ENCODE measurements at places on chromosomes 7 and 10.

DNA sequence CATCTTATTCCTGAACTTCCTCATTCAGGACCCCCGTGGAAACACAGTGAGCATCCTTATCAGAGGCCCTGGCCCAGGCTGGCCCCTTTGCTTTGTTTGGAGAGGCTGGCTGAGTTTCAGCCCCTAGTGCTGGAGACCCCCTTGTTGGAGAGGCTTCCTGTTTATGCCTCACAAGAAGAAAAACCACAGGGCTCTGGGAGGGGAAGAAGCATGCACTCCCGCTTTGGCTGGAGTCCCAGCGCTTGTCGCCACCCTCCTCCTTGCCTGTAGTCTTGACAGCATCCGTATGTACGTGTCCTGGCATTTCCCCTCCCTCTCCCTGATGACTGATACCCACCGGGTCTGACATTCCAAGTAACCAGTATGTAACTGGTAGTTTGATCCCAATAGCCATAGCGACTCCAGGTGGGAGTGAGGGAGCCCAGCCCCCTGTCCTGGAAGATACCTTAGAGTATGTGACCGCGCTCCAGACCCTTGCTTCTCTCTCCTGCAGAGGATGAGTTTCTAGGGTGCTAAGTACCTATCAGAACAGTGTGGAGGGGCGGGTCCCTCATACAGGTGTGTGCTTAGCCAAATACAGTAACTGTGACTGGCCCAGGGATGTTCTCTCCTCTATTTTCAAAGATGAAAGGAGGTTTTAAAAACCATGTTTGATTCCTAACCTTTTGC lies 6.9 kb upstream of the ATP6V0E2 start:
- DNase-seq: no peak

- DNase-seq: no peak
These were observed 377.6 kb upstream of the MYO3A start for GRCh38 chr10:25556457-25556856.

- DNase-seq: no peak
These were observed 130.9 kb upstream of the PRR15 start for GRCh38 chr7:29432721-29433120.

DNA sequence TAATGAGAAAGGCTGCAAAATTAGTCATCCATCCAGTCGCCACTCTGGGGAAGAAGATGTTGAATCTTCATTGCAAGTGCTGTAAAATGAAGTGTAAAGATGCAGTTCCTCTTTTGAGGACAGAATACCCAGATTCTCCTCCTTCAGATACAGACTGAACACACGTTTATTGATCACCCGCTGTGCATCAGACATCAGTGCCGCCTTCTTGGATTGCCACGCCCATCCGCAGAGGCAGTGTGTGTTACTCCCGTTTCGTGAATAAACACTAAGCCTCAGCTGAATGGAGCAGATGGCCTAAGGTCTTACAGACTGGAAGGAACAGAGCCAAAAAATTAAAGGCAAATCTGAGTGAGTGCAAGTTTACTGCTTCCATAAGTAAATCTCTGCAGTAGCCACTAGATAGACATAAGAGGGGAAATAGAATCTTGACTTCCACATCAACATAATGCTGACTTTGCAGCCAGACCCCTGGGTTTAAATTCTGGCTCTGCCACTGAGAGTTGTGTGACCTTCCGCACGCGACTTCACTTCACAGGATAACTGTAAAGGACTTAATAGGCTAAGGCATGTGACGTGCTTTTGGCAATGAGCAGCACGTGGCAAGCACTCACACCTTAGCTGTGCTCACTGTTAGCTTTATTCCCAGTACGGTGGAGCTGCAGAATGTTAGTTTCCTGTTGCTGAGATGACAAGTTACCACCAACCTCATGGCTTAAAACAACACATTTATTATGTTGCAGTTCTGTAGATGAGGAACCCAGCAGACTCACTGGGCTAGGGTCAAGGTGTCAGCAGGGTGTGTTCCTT lies 285.9 kb downstream of the CELF2 start:
- peak; percentile 11 for DNase-seq

- no peak for DNase-seq
These were observed 771 bp upstream of the PILRB start for GRCh38 chr7:100357131-100357561.

GRCh38 chr7:106306256-106306655 lies 21.5 kb upstream of the NAMPT start:
- DNase-seq: no peak

DNA sequence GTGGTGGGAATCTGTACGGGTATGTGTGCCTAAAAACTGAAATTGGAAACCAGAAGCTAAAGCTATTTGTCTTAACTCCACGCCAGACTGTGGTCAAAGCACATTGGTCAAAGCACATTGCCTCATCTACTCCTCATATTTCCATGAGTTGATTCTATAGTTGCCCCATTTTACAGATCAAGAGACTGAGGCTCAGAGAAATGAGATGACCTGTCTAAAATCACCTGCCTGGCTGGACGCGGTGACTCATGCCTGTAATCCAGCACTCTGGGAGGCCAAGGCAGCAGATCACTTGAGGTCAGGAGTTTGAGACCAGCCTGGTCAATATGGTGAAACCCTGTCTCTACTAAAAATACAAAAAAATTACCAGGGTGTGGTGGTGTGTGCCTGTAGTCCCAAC lies 21.7 kb upstream of the MNX1 start:
- no peak for DNase-seq

DNA sequence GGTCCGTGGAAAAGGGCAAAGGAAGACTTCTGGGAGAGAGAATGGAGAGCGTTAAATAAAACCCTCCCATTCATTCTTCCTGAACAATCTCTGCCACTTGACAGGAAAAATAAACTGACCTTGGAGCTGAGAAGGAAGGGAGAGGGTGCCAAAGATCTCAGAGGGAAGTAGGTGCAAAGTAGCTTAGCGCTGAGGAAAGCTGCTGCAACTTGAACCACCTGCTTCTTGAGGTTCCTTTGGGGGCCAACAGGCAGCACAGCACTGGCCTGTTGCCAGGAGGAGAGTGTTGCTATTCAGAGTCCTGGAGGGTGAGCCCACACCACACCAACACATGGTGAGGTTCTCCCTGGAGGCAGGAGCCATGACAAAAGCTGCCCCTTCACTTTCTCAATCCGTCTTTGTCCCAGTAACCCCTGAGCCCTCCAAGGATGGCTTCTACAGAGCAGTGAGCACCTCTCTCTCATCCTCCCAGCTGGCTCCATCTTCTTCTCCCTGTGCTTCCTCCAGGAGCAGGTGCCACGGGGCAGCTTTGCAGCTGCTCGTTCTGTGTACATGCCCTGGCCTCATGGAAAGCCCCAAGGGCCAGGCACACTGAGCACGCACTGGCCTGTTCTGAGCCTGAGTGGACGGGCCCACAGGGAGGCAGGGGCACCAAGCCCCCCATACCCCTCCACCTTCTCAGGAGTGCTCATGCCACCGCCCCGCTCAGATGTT lies 101.3 kb downstream of the STRA8 start:
- DNase-seq: no peak

- DNase-seq: no peak
These were observed 32.7 kb downstream of the TSPAN15 start for GRCh38 chr10:69483963-69484362.
